ENCODE measurements at places on chromosomes 7 and 10.

DNA sequence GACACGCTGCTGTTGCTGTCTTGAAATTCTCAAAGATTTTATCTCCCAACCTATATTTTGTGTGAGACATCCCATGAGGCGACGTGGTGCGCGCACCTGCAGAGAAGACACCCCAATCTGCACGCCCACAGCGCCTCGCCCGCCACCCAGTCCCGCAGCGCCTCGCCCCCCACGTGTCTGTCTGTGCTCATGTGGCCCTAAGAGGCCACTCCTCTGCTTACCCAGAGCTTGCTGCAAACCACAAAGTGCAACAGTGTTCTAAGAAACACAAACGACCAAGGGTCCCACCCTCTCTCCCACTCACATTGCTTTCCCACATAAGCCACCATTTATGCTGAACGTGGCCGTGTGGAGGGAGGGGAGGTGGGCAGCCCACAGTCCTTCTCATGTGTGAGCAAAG lies 287.2 kb downstream of the PTPRN2 start:
- DNase-seq, result no peak

DNA sequence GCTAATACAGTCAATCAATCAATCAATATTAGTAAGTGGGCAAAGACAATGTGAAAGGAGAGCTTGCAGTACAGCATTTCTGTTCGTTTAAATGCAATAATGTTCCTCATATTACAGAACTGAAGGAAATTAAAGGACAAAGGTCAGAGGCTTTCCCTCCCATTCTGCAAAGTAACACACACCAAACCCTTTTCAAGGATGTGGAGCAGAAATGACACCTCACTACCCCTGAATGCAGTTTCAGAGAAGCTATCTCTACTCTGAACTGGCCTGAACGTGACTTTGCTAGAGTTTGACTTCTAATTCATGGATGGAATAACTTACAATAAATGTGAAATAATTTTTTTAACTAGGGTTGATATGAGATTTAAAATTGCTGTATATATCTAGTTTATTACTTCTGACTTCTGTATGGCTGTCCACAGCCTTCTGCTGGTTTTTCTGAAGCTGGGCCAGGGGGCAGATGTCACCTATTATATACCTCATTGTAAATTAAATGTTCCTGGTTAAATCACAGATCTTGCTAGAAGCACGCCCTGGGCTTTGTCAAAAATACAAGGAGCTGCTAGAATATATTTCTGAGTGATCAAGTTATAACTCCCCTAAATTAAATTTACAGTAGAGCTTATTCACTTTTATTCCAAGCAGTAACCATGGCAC lies 156.9 kb upstream of the C7orf33 start:
- no peak for DNase-seq

DNA sequence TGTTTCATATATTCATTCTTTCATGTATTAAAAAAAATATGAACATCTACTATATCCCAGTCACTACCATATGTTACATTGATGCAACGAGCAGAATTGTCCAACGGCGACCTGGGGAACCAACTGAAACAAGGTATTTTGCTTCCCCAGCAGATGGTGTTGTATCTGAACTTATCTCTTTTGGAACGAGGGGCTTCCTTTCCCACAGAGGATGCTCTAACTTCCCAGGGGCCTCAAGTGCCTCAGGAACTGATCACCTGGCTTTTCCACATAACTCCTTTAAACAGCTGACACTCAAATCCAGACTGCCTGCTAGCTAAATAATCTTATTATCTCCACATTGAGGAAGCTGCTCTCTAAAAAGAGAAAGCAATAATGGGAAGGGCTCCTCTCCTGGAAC lies 259.3 kb downstream of the HTR7 start:
- no peak for DNase-seq

DNA sequence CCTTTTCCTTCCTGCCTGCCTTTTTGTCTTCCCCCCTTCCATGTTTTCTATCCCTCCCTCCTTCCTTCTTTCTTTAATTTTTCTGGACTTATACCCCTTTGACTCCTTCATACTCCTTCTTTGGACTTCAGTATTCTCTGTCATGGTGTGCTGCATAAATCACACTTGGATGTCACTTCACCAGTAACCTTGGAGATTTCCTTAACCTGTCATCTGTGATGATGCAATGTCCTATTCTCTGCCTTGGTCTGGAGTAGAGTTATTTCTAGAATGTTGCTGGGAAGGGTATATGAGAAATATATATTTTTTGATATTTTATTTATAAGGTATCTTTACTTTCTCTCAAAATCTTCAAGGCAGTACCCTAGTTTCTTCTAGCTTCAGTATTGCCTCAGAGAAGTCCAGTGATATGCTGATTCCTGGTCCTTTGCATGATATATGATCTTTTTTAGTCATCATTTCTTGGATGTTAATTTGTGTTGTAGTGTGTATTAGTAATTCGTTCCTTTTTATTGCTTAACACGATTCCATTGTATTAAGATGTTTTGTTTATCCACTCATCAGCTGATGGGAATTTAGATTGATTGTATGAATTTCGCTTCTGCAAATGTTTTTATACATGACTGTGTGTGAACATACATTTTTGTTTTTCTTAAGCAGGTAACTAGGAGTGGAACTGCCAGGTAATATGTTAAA lies 206.9 kb upstream of the MBL2 start:
- DNase-seq, result no peak

- no peak for DNase-seq
Observed at GRCh38 chr10:63896992-63897391, 375.8 kb downstream of the REEP3 start.

GRCh38 chr7:24722386-24723177 lies 34.7 kb downstream of the GSDME start:
- DNase-seq, result no peak

GRCh38 chr7:87866089-87866488 lies 10.1 kb downstream of the SLC25A40 start:
- no peak for DNase-seq

All from cerebellar nuclear complex (tissue), 1 donor.